ENCODE measurements at places on chromosomes 11 and 22. TPM values are rescaled to one million over a fixed set of nuclear protein-coding genes. Genes with fewer than 3 reads are reported as not detected.

Gene RBMXL2
- total RNA-seq: not detected

Gene GRM5
- total RNA-seq: under 0.01 TPM

Gene SOX10
- not detected for total RNA-seq

Gene PAX6
- not detected for total RNA-seq

Data from subcutaneous preadipocyte (primary cell).